ENCODE measurements at places on chromosomes 12 and 14. TPM values are rescaled to one million over a fixed set of nuclear protein-coding genes. Genes with fewer than 3 reads are reported as not detected.

Gene FSCB
- total RNA-seq = not detected

DNA sequence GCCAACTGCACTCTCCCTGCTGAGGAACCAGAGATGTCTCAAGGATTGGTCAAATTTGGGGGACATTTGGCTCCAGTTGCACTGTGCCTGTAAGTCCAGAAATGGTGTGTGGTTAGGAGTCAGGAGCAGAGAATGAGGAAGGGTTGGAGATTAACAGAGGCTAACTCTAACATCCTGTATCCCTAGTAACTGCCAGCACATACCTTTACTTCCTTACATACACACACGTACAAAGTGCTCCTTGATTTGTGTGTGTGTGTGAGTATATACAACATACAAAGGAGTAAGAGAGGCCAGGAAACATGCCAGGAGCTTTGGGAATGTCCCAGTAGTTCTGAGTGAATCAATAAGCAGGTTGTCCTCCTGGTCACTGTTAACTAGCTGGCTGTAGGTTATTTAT, 39.8 kb upstream of the NRXN3 start:
- DNase-seq = no peak

GRCh38 chr12:29883525-29883924, 99.8 kb upstream of the TMTC1 start:
- no peak for DNase-seq

Gene ING4
- total RNA-seq = 17.9 TPM

Gene ALX1
- total RNA-seq = not detected

- no peak for DNase-seq
These were observed 68.8 kb upstream of the GNPNAT1 start for GRCh38 chr14:52860209-52860608.

GRCh38 chr12:10165421-10165820, 6.5 kb downstream of the OLR1 start:
- no peak for DNase-seq

Gene OLR1
- total RNA-seq = 0.12 TPM

DNA sequence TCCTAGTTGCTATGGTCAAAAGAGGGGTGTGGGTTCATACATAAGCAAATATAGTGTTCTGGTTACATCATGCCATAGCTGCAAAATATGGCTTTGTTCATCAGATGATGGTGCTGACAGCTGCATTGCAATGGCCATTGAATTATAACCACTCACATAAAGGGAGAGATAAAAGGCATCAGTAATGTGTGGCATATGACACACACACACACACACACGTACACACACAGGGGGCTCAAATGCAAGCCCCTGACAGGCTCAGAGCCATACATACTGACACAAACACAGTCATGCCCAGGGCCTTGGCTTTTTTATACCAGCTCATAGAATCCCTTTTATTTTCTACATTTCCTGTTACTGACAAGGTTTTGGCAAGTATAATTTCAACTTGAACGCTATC, 698.9 kb downstream of the BCL11B start:
- no peak for DNase-seq

DNA sequence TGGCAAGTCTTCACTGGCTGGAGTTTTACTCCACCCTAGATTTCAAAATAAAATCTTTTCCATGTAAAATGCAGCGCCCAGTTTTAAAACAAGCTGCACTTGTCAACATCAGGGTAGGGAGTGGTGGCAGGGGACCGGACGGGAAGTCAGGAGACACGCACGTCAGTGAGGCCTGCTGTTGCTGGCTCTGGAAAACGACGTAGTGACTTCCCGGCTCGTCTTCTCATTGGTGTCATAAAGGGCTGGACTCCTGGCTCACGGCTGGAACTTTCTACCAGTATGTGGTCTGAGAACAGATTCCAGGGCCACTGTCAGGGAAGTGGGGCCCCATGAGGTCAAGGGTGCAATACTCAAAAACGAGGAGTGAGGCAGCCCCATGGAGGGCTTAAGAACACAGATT, 64.2 kb upstream of the FOXN3 start:
- DNase-seq = no peak

Gene CBLN3
- 2.0 TPM for total RNA-seq

- DNase-seq = no peak
These were observed 141.3 kb downstream of the ZNF664 start for GRCh38 chr12:124114316-124114715.

Gene CCDC175
- not detected for total RNA-seq

- DNase-seq = no peak
These were observed 5.5 kb upstream of the RNASE1 start for GRCh38 chr14:20808162-20808483.

DNA sequence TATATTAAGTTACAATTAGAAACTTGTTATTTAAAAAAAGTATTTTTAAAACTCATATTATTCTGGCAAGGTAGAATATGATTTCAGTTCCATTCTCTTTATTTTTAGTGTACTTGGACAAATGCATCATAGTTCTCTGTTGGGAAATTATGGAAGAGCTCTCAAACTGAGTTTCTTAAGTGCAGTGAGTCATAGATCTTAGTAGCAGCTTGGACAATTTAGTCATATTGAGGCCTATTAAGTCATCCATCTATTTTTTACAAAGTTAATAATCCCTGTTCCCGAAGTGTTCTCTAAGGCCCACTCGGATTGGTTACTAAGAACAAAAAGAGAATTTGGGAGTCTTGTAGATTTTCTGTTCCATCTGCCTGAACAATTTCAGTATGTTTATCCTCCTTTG, 113.9 kb downstream of the ANO4 start:
- no peak for DNase-seq

DNA sequence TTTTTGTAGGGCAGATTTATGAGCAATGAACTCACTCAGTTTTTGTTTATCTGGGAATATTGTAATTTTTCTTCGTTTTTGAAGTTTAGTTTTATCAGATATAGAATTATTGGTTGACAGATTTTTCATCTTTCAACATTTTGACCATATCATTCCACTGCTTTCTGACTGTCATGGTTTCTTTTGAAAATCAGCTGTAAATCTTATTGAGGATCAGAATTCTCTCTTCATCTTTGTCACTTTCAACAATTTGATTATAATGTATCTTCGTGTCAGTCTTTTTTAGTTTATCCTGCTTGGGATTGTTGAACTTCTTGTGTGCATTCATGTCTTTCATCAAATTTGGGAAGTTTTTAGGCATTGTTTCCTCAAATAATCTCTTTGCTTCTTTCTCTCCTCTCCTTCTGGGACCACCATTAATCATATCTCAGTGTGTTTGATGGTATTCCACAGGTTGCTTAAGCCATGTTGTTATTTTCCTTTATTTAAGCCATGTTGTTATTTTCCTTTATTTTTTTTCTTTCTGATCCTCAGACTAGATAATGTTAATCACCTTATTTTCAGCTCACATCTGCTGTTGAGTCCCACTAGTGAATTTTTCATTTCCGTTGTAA, 229.7 kb upstream of the GARIN2 start:
- no peak for DNase-seq

Gene LRRC23
- total RNA-seq = 8.0 TPM

Gene NPFF
- not detected for total RNA-seq

DNA sequence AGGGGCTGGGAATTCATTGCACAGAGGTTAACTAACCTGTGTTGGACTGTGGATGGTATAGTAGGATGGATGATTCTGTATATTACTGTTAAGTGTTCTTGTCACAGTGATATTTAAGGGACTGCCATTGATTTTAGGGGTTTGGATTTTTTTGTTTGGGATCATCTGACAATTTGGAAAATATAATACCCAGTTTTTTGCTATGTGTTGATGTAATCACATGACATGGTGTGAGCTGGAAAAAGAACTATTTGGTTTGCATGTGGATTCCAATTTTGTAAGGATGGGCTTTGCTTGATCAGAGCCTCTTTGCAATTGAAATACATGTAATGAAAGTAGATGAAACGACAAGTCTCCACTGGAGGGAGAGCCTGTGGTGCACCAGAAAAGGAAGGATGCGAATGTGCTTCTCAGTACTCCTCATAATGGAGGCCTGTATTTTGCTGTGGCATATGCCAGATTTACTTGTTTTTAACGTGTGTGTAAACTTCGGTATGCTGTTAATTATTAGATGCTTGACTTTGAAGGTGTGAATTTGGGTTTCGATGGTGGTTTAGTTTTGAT, 2.7 kb downstream of the DYRK2 start:
- DNase-seq = no peak

DNA sequence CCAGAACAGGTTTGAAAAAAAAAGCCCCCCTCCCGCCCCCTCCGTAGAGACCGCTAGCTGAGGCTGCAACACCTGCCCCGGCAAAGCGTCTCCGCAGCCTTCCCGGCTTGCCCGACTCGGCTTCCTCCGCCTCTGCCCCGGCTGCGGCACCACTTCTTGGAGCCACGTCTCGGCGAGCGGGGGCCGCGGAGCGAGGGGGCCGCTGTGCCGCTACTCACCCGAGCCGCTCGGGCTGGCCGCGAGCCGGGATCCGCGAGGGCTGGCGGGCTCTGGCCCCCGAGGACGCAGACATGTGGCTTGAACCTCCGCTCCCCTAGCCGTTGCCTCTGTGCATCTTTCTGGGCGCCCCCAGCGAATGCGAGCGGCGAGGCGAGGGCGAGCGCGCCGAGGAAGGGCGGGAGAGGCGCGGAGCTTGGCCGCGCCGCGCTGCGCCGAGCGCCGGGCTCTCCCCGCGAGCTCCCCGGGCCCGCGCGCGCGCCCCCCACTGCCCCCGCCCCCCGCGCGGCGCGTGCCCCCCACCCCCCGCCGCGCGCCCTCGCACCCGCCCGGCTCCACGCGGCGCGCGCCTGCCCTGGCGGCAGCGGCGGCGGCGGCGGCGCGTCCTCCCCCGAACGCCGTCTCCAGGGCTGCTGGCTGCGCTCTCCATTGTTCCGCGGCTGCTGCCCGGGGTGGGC, 249.5 kb downstream of the APAF1 start:
- DNase-seq = no peak

- DNase-seq = no peak
These were observed 239.2 kb upstream of the FKBP4 start for GRCh38 chr12:2555487-2556082.

Gene TEX22
- total RNA-seq = 3.8 TPM

DNA sequence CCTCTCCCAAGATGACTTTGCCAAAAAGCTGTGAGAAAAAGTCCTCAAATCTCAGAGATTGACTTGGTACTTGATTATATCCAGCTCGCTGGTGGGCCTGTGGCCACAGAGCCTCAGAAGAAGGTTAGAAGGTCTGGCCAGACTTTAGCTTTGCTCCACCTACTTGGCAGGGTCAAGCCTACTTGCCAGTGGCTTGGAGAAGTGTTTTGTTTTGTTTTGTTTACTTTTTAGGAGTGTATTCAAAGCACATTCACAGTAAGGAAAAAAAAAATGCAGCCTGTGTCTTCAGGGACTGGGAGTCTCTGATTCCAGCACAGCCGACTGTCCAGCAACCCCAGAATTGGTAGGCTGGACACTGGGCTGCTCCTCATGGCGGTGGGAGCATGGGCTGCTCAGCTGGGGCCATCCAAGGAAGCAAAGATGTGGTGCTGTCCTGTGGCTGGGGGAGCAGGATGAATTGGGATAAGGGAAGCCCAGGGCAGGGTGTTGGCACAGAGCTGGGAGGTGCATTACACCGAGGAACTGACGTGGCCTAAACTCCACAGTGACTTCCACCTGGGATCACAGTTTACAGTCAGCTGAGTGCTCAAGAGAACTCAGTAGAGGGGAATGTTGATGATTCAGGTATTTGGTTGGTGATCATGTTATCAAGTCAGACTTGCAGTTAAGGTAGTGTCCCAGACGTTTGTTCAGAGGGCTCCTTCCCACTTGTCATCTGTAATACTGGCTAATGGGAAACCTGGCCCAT, 73.5 kb downstream of the PPP2R5C start:
- no peak for DNase-seq

Gene RGS6
- total RNA-seq = 4.7 TPM

Gene C12orf50
- not detected for total RNA-seq

GRCh38 chr12:68414988-68415387, 82.8 kb upstream of the MDM1 start:
- no peak for DNase-seq

Gene VRTN
- 0.10 TPM for total RNA-seq

GRCh38 chr12:52181746-52182145, 10.1 kb downstream of the KRT80 start:
- DNase-seq = no peak

Gene GALNT6
- 16.4 TPM for total RNA-seq

DNA sequence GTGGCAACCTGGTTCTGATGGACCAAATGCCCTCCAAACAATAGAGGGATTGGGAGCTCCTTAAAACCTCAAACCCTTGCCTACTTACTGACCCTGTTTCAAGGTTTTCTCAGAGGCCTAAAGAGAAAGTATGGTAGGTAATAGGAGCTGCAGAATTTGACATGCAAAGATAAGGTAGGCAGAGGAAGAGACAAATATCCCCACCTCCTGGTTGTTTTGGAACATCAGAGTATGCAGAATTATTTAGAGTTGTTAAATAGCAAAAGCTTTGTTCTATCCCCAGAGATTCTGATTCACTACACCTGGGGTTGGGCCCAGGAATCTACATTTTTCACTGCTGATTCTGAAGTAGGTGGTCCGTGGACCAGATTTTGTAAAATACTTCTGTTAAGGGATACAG, 421.2 kb downstream of the SOX5 start:
- no peak for DNase-seq

GRCh38 chr12:5033883-5034282, 9.8 kb upstream of the KCNA5 start:
- DNase-seq = no peak

- no peak for DNase-seq
These were observed 32.8 kb downstream of the DGLUCY start for GRCh38 chr14:91146661-91147060.

Gene CMA1
- total RNA-seq = not detected
